Anterior cingulate cortex (tissue), 58 donors: ENCODE measurements at places on chromosomes 1 and 21.

DNA sequence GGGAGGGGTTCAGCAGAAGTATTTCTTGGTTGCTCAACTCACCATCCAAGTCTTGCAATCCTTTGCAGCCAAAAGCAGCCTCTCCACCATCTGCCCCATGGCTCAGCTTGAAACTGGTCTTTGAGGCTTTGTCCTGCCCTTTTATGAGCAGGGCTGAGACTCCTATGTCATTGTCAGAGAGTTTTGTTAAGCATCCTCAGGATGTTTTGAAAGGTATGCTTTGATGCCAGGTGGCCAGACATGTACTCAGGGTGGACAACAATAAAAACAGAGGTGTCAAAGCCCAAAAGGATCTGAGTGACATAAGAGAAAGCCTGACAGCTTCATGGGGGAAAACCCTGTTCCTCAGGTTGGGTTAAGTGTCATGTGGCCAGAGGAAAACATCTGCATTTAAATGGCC, 310.5 kb downstream of the PRDM2 start:
- no peak for DNase-seq

- no peak for DNase-seq
These were observed 388.6 kb upstream of the NEGR1 start for GRCh38 chr1:72670902-72671301.

GRCh38 chr1:225468270-225469020, 40.6 kb upstream of the LBR start:
- no peak for DNase-seq

- DNase-seq = no peak
These were observed 2.8 kb downstream of the VPS72 start for GRCh38 chr1:151187205-151187604.

- peak; percentile 52 for DNase-seq
These were observed 144.9 kb upstream of the HOOK1 start for GRCh38 chr1:59669752-59670312.

- DNase-seq = no peak
These were observed 1395.5 kb downstream of the PLA2G4A start for GRCh38 chr1:188224263-188224662.

DNA sequence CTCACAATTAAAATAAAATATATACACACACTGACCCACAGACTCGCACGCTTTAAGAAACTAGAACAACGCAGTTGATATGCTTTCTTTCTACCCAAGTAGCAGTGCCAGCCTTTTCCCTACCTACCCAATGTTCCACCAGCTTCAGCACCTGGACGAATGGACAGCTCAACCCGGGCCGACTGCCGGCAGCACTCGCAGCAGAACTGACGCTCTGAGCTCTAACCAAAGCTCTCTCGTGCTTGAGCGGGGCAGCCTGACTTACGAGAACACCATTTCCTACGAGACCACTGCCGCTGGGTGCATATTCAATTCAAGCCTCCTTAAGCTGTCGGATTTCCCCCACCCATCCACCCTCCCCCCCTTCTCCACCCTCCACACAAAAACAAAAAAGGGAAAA, 127.4 kb upstream of the DPYD start:
- DNase-seq = peak; percentile 23

DNA sequence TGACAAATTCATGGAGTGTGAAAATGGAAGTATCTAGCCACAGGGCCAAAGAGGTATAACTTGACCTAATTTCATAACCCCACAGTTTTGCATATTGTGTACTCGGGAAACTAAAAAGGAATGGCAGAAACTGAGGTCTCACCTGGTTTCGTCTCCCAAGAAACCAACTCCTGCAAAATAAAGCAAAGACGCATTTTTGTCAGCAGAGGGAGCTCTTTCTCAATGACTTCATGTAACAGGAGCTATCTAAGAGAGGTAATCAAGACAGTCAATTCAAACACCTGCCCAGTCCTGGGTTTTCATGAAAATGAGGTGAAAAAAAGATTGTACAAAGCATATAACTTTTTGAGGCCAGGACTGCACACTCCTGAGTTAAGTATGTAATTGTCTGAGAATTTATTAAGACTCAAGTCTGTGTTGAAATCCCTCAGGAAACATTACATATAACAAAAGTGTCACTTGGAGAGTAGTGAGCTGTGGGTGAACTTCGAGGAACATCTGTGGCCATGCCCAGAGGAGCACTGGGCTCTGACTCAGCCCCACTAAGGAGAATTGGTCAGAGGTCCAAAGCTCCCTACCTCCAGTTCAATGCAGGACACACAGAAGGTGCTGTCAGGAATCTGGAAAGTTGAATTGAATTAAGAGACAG, 17.6 kb downstream of the FCRL4 start:
- DNase-seq = no peak

DNA sequence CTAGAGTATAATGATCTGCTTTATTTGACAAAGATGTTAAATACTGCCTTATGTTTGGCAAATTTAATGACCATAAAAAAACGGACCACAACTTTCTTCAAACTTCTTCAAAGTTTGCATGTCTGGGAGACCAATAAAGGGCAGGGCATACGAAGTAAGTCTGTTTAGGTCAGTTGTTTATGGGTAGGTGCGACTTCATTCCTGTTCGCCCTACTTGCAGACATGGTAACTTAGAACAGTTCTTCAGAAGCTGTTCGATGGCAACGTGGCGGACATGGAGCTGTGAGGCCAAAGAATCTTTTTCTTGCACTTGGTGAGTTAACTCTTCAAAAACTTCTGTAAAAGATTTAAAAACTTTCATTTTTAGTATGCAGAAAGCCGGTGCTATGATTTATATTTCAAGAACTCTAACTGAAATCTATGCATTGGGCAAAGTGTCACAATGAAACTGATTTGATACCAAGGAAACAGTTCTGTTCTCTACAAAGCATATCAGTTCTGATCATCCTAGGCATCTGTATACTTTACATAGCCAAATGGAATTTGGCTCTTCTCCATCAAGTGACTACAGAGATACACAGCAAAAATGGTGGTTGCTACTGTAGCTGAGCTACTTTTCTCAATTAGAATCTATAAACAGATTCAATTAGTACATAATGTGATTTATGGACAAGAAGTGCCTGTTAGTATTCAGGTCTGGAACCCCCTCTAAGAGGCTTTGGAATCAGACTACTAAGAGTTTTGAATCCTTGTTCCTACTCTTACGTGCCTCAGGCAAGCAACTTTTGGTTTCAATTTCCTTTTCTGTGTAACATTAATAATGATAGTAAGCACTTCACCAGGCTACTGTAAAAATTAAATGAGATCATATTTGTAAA, 25.7 kb downstream of the C21orf91 start:
- DNase-seq = no peak

DNA sequence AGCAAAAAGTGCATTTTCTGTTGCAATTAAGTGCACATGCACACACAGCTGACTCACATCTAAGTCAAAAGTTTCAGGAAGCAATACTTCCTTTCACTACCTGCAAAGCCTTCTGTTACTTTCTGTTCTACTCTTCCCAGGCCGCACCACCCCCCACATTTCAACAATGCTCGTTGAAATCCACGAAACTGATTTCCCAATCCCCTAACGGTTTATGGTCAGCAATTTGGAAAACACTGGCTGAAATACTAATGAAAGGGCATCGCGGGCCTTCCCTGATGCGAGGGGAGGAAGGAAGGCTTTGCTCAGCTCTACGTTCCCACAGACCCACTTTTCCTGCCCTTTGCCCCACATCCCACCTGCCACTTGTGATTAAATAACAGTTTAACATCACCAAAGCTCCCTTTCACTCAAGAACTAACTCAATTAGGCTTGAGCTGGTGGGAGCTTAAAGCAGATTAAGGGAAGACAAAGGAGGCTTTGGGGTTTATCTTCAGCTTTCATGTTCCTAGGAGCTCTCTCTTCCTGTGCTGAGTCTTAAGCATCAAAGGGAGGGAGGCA, 243.2 kb upstream of the RAB4A start:
- DNase-seq = no peak

GRCh38 chr1:192756314-192756713, 52.5 kb upstream of the RGS2 start:
- no peak for DNase-seq

DNA sequence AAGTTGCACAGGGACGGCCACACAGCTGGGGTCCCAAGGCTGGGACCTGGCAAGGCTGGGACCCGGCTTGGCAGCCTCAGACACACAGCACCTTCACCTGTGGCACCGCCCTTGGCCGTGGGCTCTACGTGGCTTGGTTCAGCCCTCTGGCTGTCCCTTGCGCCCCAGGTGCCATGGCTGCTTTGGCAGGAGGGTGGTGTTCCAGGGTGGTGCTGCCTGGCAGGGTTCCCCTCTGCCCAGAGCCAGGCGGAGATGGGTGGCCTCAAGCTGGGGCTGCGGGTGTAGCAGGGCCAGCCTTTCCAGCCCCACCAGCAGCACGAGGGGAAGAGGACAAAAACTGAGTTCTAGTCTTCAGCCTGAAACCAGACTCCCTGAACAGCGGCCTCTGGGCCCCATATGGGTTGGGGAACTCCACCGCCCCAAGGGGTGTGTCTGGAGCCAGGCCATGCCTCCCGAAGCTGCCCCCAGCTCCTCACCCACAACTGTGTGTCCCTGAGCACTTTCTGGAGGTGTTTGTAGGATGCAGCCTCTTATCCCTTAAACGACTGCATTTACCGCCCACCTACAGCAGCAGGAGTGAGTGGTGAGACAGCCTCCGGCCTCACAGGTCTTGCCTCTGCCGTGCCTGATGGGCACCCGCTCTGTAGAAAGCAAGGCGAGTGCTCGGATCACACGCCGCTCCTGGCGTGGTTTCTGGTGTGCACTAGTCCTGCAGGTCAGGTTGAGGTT, 92.3 kb downstream of the PDE9A start:
- DNase-seq = no peak

DNA sequence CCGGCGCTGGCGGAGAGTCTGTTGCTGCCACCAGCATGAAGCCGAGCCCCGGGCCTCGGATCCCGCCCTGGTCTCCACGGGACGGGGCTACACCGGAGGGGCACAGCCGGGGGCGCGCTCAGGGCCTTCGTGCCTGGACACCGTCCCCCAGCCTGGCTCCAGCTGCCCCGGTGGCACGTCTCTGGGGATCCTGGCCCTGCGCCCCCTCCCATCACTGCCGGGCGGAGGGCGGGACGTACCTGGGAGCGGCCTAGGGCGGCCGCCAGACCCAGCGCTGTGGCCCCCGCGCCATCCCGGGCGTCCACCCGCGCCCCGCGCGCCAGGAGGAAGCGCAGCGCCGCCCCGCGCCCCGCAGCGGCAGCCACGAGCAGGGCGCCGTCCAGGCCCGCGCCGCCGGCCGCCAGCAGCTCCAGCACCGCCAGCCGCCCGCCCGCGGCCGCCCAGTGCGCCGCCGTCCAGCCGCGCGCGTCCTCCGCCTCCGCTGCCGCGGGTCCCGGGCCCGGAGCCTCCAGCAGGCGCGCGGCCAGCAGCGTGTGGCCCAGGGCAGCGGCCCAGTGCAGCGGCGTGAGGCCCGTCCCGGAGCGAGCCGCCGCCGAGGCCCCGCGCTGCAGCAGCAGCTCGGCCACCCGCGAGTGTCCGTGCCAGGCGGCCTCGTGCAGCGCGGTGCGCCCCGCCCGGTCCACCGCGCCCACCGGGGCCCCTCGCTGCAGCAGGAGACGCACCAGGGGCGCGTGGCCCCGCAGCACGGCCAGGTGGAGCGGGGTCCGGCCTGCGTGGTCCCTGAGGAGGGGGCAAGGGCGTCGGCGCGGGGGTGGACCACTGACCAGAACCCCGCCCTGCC, 1.0 kb downstream of the ANKRD65 start:
- no peak for DNase-seq

DNA sequence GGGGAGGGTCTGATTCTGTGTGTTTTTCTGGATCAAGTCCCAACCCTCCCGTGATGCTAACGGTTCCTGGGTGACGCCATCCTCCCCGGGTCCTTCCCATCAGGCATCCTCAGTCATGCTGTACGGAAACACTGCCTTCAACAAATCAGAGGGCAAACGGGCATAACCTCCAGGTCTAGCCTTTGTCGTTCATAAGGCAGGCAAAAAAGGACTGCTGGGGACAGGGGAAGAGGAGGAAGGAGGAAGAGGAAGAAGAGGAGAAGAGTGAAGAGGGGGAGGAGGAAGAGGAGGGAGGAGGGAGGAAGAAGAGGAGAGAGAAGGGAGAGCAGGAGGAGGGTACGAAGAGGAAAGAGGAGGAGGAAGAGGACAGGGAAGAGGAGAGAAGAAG, 84.4 kb downstream of the ITPKB start:
- no peak for DNase-seq

GRCh38 chr1:212987702-212988322, 27.9 kb downstream of the ANGEL2 start:
- DNase-seq = no peak

GRCh38 chr1:195608883-195609282, 999.4 kb downstream of the KCNT2 start:
- DNase-seq = no peak

- DNase-seq = no peak
These were observed 8.0 kb upstream of the ZNF362 start for GRCh38 chr1:33248244-33248643.

GRCh38 chr1:1665815-1666251, 7.0 kb upstream of the CDK11B start:
- DNase-seq = no peak

GRCh38 chr21:28961927-28962326, 30.8 kb downstream of the LTN1 start:
- no peak for DNase-seq

DNA sequence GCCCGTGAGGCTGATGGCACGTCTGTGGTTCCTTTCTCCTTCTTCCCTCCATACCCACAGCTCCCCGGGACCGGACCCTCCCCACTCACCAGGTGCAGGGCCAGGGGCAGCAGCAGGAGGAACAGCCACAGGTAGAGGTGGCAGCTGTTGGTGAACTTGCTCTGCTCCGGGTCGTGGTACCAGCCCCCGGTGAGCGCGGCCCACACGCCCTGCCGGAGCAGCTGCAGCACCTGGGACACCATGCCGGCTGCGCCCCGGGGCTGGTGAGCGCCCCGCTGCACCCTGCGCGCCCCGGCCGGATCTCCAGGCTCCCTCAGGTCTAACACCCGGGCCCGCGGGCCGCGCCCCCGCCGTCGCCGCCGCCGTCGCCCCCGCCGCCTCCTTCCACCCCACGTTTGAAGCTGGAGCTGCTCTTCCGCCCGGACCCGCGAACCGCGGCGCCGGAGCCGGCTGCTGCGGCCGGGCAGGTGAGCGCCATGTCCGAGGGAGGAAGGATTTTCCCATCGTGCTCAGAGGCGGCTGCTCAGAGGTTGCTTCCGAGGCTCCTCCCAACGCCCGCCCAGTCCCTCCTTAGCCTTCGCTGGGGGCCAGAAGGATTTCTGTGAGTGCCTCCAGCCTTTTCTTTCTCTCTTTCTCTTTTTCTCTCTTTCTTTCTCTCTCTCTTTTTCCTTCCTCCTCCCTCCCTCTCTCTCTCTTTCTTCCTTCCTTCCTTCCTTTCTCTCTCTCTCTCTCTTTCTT, at the start of gene PCNX2:
Gene PCNX2, minus strand, starts transcription at position 489 of the 738 bp plus-strand sequence. Its CDS starts 247 bp downstream, at position 242.
- DNase-seq = peak; percentile 30

DNA sequence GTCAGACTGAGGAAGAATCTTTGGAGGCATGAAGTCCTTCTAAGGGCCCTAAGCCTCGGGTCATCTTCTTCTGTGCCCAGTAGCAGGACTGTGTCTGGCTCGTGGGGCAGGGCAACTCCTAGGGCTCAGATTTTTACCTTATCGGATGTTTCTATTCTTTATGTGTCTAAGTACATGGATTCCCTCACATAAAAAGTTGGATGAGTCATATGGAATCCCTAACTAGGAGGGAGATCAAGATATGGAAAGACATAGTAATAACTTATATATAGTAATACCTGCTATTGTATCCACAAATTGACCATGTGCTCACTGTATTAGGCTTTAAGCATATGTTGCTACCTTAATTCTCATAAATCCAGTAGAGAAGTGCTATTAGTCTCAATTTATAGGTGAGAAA, 364.5 kb upstream of the CAMK1G start:
- DNase-seq = no peak

GRCh38 chr1:183806125-183806524, 1.2 kb downstream of the RGL1 start:
- DNase-seq = no peak
